K562 (cell line): ENCODE measurements at places on chromosomes 4 and X.

- DNase-seq, result no peak
- no peaks in the 10 kb centered on the region for H3K36me3 ChIP-seq
- H3K27me3 ChIP-seq, result no peaks in the 10 kb centered on the region
- H3K4me1 ChIP-seq, result no peaks in the 10 kb centered on the region
- H3K4me3 ChIP-seq, result no peak overlapping the region
- no peak overlapping the region for H3K27ac ChIP-seq
Measured at GRCh38 chr4:72397314-72397713, 171.7 kb downstream of the ADAMTS3 start.

DNA sequence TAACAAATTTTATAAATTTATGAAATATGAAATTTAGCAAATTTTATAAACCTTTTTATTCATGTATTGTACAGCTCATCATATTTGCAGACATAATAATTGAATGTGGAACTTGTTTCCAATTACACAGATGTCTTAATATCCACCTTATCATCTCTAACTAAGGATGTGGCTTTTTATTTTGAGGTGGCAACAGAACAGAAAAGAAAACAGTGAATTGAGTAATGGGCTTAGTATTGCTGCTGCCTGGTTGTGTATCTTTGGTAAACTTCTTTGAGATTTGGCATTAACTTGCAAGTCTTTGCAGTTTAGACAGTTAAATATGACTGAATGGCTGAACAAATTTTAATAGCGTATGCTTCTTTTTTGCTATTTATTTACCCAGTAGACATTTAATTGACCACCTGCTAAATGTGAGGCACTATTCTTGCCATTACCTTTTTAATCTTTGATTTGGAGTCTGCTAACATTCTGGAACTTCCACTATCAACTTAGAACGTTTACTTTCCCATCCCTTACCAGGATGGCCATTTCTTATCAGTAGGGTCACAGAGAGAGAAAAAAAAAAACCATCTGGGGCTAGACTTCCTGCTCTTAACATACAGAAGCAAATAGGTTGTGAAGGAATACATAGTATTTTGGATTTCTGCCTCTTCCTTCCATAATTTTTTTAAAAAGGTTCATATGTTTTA lies 44.8 kb downstream of the CLCN3 start:
- peak; percentile 66 for DNase-seq
- H3K36me3 ChIP-seq, result peaks cover 19% of the 10 kb centered on the region
- no peak overlapping the region for H3K4me3 ChIP-seq
- no peaks in the 10 kb centered on the region for H3K27me3 ChIP-seq
- no peaks in the 10 kb centered on the region for H3K4me1 ChIP-seq

DNA sequence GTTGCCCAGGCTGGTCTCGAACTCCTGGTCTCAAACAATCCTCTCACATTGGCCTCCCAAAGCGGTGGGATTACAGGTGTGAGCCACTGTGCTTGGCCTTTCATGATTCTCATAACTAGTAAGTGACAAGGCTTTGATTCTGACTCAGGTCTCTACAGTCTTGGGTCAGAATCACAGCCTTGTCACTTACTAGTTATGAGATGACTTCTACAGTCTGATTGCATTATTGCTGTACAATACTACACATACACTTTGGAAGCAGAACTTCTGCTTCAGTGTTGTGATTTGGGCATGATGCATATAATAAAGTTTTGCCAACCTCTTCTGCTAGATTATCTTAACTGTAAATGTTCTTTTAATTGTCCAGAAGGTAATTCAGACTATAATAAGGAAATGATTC lies 123.3 kb downstream of the KDM6A start:
- no peak overlapping the region for H3K27ac ChIP-seq
- H3K36me3 ChIP-seq, result 0 out of 3 replicates have a peak, but pooled peaks cover 4% of the 10 kb centered on the region
- H3K4me1 ChIP-seq, result peaks cover 7% of the 10 kb centered on the region; the same call in 2 of the 3 replicates
- H3K4me3 ChIP-seq, result no peak overlapping the region
- H3K27me3 ChIP-seq, result no peaks in the 10 kb centered on the region

GRCh38 chr4:59063015-59063720 lies 1953.0 kb upstream of the IGFBP7 start:
- no peaks in the 10 kb centered on the region for H3K4me1 ChIP-seq
- H3K36me3 ChIP-seq, result no peaks in the 10 kb centered on the region
- no peak overlapping the region for H3K4me3 ChIP-seq
- DNase-seq, result no peak
- H3K27ac ChIP-seq, result no peak overlapping the region
- H3K27me3 ChIP-seq, result no peaks in the 10 kb centered on the region

DNA sequence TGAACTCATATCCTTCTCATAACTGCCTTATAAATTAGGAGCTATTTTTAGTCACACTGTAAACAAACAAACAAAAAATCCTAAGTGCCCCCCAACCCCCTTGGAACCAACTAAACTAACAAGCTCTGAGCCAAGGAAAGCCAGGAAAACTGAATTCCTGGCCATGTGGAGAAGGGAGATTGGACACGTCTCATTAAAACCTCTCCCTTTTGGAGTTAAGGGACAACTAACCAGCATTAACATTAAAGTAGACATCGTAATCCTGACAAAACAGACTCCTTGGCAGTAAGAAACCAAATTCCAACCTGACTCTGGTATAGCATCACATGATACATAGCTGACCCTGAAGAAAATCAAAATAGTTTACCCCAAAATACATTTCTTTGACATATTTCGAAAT lies 937.1 kb upstream of the GRIA3 start:
- no peak for DNase-seq
- no peaks in the 10 kb centered on the region for H3K27me3 ChIP-seq
- H3K36me3 ChIP-seq, result no peaks in the 10 kb centered on the region
- no peaks in the 10 kb centered on the region for H3K4me1 ChIP-seq
- H3K4me3 ChIP-seq, result no peak overlapping the region

DNA sequence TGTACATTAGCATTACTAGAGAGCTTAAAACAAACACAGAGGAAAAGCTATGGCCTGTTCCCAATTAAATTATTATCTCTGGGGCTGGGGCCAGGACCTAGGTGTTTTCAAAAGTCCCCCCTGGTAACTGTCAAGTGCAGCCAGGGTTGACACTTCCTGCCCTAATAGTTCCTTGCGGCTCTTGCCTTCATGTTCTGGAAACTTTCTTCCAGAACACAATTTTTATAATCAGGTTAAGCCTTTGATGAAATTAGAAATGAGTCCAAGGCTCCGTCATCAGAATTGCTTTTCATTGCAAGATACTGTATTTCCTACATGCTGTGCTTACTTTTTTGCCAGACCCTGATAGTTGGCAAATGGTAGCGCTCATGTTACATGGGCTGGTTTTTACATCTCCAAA lies 229.6 kb downstream of the UNC5C start:
- peaks cover 2% of the 10 kb centered on the region; the same call in 1 of the 3 replicates for H3K4me1 ChIP-seq
- no peaks in the 10 kb centered on the region for H3K27me3 ChIP-seq
- H3K27ac ChIP-seq, result no peak overlapping the region
- no peak for DNase-seq
- H3K4me3 ChIP-seq, result no peak overlapping the region
- H3K36me3 ChIP-seq, result no peaks in the 10 kb centered on the region

- H3K27ac ChIP-seq, result no peak overlapping the region
- H3K4me1 ChIP-seq, result no peaks in the 10 kb centered on the region
- H3K36me3 ChIP-seq, result no peaks in the 10 kb centered on the region
Measured at GRCh38 chrX:72026341-72027023, 105.2 kb downstream of the RTL5 start.
